ENCODE measurements at places on chromosomes 3 and 15.

DNA sequence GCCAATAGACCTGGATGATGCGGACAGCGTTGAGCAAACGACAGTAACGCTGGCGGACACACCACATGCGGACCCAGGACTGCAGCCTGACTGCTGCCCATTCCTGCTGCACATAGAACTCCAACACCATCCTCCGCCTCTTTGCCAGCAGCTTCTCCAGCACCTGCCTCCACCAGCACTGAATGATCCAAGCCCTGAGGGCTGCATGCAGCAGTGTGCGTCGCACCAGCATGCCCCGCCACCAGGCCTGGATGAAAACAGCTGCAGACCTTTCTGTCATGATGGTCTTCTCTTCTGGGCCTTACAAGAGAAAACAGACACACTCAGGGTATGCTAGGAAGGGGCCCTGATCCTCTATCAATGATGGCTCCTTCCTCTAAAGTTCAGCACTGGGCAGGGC, 1.5 kb downstream of the IQCF5 start:
- no peak for DNase-seq

DNA sequence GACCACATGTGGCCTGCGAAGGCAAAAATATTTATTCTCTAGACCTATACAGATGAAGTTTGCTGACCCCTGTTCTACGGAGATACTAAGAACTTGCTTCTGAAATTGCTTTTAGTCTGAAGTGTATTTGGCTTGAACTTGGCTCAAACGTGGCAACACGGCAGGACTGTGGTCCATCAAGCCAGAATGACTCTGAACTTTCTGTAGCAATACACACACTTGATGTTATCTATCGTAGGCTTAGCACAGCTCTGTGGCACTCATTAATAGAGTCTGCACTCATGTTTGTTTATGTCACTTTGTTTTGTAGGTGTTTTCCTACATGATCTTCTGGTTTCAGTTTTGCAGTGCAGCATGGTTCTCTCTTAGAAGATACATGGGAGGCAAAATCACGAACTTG, 298.1 kb downstream of the ADAMTS17 start:
- DNase-seq, result no peak

GRCh38 chr15:77535845-77536244, 96.9 kb downstream of the LINGO1 start:
- DNase-seq, result no peak

DNA sequence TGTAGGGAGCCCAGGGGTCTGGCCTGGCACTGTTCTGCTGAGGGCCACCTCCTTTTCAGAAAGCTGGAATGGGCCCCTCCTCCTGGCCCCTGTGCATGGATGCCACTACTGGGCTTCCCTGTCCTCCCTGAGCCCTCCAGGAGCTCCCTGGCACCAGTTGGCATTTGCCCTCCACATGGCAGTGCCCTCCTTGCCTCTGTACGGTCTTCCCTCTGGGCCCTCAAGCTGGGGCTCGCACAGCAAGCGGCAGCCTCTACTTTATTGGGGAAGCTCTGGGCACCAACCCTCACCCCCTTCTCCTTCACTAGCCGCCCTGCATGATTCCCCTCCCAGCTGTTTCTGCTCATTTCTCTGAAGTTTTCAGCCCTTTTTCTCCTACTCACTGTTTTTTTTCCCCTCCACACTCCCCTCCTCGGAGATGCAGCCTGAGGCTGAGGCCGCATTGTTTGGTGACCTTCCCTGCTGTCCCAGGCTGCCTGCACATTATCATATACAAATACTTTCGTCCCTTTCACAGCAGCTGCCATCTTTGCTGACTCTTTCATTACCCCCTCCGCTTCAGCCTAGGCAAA, 127.3 kb downstream of the EEFSEC start:
- DNase-seq, result no peak

DNA sequence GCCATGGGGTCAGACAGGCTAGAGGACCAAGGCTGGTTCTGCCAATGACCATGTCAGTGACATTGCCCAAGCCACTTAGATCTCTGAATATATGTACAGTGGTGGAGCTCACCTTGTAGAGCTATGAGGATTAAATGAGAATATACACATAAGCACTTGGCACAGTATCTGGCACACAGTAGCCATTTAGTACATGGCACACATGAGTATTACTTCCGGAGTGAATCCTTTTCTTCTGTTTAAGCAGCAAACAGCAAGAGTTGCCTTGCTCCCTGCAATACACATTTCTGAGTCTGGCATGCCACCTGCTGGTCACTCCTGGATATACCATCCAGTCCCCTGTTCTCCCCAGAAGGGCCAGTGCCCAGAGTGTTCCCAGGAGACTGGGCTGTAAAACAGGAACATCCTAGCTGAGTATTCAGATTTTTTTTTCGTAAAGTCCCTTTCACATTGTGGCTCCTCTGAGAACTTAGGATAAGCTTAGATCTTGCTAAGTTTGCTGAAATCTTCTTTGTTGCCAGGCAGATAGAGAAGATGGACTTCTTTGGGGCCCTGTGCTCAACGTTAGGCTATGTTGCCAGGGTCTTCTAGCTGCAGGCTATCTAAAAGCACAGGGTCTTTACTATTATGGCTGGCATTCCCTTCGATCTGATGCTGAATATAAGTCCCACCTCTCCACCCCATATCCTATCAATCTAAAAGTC, 203.4 kb downstream of the ADAMTS9 start:
- DNase-seq, result peak; percentile 60

- DNase-seq, result no peak
Observed at GRCh38 chr3:185297867-185298266, 44.0 kb upstream of the EHHADH start.

GRCh38 chr3:138199851-138200250, 12.8 kb downstream of the ARMC8 start:
- no peak for DNase-seq

DNA sequence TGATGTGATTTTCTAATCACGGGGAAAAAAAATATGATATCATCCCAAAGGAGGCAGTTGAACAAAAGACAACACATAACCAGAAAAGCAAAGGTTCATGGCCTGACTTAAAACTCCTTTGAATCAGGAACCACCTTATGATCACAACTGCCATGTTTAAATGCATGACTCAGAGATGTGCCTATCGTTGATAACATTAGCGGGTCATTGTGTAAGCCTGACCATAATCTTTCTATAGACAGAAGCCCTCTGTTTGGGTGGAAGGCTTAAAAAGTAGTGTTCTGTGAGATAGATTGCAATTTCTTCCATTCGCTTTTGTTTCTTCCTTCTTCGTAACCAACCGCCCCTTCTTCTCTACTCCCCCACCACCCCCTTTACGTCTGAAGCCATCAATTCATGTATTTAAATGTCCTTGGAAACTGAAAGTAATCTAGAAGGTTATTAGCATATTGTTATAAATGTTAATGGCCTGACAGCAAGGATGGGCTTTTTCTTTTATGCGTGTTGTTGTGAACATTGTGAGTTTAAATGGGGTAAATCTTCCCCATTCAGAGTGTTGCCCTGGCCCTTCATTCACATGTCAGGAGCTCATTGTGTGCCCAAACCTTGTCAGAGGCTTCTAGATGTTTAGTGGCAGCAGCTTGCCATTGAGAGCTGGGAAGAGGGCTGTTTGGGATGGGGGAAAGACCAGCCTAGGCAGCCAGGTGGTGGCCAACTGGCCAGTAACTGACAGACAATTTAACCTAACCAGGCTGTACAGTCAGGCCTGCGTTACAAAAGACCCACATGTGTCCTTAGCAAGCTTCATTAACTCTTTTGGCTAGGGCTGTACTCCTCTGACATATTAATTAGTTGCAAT, 64.5 kb downstream of the EPHA3 start:
- DNase-seq, result no peak

- no peak for DNase-seq
Observed at GRCh38 chr3:22691407-22691806, 511.7 kb upstream of the UBE2E2 start.

DNA sequence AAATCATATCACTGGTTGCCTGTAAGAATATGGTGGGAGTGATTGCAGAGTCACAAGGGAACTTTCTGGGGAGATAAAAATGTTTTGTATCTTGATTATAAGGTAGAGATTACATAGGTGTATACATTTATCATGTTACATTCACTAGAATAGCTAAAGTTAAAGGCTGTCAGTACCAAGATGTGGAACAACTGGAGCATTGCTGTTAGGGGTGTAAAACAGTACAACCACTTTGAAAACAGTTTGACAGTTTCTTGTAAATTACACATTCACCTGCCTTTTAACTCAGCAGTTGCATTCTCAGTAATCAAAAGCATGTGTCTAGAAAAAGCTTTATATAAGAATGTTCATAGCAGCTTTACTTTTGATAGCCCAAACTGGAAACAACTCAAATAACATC, 27.6 kb downstream of the RASA2 start:
- no peak for DNase-seq

- DNase-seq, result no peak
Observed at GRCh38 chr3:98240131-98240530, 23.9 kb upstream of the OR5H6 start.

- no peak for DNase-seq
Observed at GRCh38 chr3:81760215-81760614, 1.2 kb downstream of the GBE1 start.

- DNase-seq, result no peak
Observed at GRCh38 chr15:49406352-49407118, 16.5 kb upstream of the FGF7 start.

DNA sequence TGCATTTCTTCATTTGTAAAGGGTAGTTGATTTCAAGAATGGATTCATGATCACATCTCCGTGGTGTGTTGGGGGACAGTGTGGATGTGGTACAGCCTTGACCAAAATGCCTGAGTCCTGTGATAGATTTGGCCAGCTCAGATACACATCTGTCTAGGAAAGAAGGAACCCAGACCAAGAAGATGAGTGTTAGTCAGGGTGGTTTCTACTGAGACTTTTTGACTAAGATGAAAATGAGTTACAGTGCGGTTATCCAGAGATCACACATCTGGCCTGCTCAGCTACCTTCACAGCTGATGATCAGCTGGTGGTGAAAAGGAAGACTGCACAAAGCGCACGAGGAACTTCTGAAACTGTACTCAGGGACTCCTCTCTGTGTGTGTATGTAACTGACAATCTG, 68.0 kb downstream of the FNDC3B start:
- DNase-seq, result peak; percentile 83

GRCh38 chr3:72494626-72495025, 353.6 kb downstream of the SHQ1 start:
- no peak for DNase-seq

GRCh38 chr3:192889679-192890078, 28.0 kb downstream of the MB21D2 start:
- no peak for DNase-seq

DNA sequence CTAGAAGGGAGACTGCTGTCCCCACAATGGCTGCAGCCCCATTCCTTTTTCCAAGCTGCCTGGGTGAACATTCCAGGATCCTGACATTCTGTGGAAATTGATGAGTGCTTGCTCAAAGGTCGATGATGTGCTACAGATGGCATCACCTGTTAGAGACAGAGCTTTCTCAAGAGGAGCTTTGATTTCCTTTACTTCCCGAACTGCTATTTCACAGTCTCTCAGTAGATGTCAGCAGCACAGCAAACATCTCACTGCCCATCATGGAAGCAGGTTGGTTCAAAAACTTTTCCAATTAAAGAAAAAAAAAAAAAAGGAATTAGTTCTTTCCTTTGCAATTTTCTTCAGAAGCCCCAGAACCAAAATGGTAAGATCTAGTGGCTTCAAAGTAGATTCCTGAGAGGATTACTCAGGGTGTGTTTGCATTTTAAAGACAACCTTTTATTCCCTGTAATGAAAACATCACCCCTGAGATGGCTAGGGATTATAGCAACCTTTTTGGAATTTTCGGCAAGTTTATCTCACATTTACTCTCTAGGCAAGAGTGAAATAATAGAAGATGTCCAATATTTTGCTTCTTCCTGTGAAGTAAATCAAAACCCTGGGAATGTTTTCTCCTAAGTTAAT, 44.8 kb downstream of the POLR2M start:
- no peak for DNase-seq

GRCh38 chr15:98896002-98896721, 111.4 kb downstream of the PGPEP1L start:
- DNase-seq, result no peak

DNA sequence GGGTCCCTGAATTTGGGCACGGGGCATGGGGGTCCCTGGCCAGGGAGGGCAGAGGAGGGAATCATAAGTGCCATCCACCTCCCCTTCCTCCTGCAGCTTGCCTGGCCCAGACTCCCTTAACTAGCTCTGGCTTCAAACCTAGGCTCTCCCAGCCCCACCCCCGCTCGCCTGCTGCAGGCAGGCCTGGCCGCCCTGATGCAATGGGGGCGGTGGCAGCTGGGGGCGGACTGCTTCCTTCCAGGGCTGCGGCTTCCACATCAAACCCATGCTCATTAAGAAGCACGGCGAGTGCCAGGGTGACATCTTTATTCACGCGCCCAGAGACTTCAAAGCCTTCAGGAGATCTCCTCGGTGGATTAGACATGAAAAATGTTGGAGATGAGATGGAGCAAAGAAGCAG, 123.1 kb downstream of the TPRA1 start:
- no peak for DNase-seq

GRCh38 chr3:150733936-150734794, 28.8 kb downstream of the SIAH2 start:
- DNase-seq, result no peak

GRCh38 chr15:80317389-80318182, 65.6 kb upstream of the CTXND1 start:
- no peak for DNase-seq

DNA sequence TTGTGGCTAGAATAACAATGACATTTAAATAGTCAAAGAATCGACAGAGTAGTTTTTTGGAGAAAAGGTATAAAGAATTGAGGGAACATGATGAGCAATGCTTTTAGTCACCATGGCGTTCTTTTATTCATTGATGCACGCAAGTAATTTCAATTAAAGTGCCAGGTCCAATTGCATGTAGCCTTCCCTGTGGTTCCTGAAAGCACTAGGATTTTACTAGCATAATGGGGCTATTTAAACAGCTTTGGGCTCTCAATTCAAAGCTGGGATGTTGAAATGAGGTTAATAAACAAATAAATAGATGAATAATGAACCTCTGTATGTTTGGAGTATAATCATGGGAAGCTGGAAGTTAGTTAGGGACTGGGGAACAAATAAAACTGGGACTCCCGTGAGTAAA, 121.2 kb upstream of the GAP43 start:
- no peak for DNase-seq

DNA sequence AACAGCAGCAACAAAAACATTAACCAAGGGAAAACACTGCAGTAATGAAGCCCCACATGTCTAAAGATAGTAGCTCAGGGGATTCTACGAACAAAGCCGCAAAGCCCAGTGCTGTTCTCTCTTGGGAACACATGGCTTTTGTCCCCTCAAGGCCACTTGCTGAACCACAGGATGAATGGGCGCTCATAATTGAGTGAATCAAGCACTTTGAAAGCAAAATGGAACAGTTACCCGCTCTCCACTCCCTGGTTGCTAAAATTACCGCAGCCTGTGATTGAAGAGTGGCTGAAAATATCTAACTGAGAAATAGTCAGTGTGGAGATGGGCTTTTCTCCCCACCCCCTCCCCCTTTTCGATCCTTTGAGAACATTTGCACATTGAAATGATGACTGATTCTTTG, 39.6 kb downstream of the RASGRF1 start:
- DNase-seq, result no peak

DNA sequence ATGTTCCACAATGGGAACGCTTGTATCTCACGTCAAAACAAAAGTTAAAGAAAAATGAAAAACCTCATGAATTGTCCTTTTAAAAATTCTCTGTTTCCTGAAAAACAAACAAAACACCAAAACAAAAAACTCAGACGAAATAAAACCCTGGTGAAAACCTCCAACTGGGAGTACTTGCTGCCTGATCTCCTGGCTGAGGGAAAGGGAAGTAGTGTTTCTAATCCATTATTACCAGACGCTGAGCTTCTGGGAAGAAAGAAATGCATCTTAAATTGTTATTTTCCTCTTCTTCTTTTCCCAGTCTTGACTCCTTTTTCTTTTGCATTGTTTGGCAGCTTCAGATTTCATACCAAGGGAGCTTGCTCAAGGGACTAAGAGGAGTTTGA, 243.2 kb upstream of the RGMA start:
- DNase-seq, result no peak
